Mammary epithelial cell (primary cell): ENCODE measurements at places on chromosomes 11 and 22. TPM values are rescaled to one million over a fixed set of nuclear protein-coding genes. Genes with fewer than 3 reads are reported as not detected.

DNA sequence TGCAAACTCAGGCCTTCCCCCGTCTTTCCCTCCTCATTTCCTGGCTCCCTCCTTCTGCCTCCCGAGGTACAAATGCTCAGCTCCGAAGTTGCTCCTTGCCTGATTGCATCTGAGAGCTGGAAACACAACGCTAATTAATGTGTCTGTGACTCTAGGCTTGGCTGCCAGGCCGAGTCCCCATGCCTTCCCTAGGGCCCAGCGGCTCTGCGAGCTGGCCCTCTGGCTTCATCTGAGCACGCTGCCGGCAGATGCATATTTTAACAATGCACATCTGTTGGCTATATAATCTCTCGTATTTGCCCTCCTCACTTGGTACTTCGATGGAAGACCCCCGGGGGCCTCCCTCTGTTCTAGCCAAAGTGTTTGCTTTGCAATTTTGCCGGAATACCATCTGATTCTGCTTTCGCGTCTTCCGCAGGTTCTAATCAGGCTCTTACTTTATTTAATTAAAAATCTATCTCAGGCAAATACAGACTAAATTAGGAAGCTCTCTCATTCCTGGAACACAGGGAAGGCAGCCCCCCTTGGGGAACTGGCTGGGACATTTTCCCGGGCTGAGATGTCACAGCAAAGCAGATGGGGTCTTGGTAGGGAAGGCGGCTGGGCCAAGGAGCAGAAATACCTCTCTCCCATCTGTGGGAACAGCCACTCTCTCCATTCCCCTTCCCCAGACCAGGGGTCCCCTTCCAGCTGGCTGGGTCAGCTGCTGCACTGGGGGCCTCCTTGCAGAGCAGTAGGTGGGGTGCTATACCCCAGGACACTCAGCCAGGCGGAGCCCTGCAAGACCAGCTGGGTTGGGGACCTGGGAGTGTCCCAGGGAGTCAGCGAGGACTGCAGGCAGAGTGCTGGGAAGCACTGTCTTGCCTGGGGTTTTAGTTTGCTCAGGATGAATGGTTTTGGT is 162.8 kb downstream of the ST3GAL4 start:
- no peak for DNase-seq

GRCh38 chr11:45436118-45436517 is 150.0 kb upstream of the SYT13 start:
- DNase-seq = no peak

DNA sequence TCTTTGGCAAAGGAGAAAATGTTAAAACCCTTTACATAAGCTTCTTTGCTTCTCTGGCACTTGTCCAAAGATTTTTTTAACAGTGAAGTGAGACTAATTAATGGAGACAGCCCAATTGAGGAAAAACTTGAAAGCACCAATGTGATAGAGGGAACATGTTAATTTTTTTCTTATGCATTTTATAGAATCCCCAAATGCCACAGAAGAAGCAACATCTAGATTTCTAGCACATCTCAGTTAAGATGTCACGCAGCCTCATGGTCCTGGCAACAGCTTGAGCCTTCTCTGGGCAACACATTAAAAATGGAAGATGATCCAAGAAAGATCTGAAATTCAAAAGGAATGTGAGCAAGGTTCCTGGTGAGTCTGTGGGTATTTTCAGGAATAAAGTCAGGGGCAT is 48.5 kb downstream of the PACSIN2 start:
- no peak for DNase-seq

GRCh38 chr11:61901397-61901796 is 10.1 kb upstream of the FADS3 start:
- no peak for DNase-seq

DNA sequence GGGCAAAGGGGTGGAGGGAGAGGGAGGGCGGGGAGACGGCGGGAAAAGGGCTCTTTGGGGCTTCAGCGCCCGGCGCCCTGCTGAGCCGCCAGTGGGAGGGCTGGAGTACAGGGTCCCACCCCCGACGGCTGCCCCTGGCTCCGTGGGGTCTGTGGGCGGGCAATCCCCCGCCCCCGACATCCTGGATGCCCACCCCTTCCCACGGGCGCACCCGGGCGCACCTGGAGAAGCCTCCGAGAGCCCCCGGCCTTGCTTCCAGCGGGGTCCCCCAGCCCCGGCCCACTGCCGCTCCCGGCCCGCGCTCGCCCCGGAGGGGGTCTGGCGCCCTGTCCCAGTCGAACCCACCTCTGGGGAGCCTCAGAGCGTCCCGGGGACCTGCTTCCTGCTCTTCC is 394 bp downstream of the CHRM4 start:
- no peak for DNase-seq

- no peak for DNase-seq
Measured at GRCh38 chr11:85751724-85752123, 59.2 kb downstream of the SYTL2 start.

- no peak for DNase-seq
Measured at GRCh38 chr22:49365910-49366309, 461.8 kb downstream of the BRD1 start.

- peak; percentile 63 for DNase-seq
Measured at GRCh38 chr11:131118247-131118646, 202.0 kb upstream of the SNX19 start.

GRCh38 chr22:39245130-39246039 is 603 bp upstream of the PDGFB start:
- DNase-seq = no peak

- peak; percentile 92 for DNase-seq
Measured at GRCh38 chr22:46171940-46172339, 21.6 kb downstream of the PPARA start.

DNA sequence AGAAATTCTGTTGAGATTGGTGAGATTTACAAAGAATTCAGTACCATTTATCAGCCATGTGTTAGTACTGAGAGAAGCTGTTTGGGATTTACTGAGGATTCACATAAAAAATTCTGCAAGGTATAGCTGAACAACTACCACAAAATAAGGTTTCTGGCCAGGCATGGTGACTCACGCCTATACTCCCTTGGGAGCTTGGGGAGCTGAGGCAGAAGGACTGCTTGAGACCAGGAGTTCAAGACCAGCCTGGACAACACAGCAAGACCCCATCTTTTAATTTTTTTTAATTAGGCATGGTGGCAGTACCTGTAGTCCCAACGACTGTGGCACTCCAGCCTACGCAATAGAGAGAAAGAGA is 86.7 kb downstream of the SIK3 start:
- DNase-seq = no peak

- DNase-seq = no peak
Measured at GRCh38 chr22:31612891-31613285, 49.1 kb downstream of the PISD start.

GRCh38 chr11:43833657-43834073 is 47.0 kb upstream of the ALKBH3 start:
- DNase-seq = peak; percentile 46

GRCh38 chr22:34283844-34284243 is 363.6 kb upstream of the LARGE1 start:
- no peak for DNase-seq

DNA sequence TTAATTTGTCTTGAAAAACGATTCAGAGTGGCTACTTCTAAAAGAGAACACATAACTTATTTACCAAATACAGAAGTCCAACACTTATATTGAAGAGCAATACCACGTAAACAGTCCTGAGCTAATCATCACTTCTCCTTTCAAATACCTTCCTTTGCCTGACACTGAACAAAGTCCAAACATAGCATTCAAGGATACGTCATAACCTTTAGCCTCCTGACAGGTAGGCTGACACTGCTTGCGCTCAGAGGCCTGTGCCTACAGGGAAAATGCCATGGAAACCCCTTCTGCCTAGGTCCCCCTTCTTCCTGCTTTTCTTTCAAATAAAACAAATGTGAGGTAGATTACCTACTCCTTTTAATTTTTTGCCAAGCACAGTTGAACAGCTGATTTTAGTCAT is 510.0 kb downstream of the INSC start:
- no peak for DNase-seq

- DNase-seq = no peak
Measured at GRCh38 chr22:42283278-42284201, 13.1 kb upstream of the TCF20 start.

- no peak for DNase-seq
Measured at GRCh38 chr11:114264381-114264780, 31.8 kb upstream of the NNMT start.

GRCh38 chr11:20029193-20029592 is 131.1 kb downstream of the DBX1 start:
- DNase-seq = no peak

DNA sequence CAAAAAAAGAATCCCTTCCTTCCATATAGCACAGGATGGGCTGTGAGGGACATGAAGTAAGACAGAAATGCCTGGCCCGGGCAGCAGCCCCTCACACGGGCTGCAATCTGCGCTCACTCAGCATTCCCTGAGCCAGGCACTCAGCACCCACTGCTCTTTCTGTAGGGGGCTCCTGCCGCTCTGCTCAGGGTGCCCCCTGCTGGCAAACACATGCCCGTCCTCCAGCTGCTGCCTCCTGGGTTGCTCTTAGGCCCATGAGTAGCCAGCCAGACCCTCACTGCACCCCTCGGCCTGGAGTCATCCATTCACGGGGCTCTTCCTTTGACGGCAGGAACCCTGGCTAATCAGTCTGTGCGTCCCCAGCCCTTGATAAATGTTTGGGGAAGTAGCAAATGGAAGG is 6.9 kb downstream of the MCAT start:
- DNase-seq = no peak

DNA sequence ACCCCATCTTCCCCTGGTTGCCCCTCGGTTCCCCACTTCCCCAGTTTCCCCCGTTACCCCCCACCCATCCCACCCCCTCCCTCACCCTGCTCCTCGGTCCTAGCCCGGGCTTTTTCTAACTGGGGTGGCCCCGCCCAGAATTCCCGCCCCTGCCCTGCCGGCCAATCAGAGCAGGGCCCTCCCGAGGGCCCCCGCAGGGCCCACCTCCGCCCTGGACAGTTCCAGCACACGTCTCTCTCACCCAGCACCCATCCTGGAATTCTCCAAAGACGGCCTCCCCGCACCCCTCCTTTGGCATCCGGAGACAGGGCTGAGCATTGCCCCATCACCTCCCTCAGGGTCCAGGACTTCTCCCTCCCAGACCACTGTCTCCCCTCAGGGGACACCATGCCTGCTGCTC is at the start of gene H19:
TSS of gene H19 (minus strand) at position 88 of the 400 bp plus-strand sequence.
- no peak for DNase-seq

DNA sequence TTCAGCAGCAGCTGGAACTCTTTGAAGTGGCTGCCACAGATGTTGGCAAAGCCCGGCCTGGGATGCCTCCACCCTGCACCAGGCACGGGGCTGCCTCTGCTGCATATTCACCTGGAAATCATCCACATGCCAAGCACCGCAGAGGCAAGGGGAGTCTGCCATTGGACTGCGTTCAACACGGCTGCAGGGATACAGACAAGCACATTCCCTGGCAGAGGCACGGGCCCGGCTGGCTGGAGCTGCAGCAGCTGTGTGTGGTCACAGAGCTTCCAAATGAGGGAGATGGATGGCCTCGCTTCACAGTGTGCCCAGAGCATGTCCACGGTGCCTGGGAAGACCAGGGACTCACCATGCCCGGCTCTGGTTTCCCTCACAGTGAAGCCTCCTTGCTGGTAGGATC is 1378.9 kb downstream of the TBC1D22A start:
- DNase-seq = no peak

DNA sequence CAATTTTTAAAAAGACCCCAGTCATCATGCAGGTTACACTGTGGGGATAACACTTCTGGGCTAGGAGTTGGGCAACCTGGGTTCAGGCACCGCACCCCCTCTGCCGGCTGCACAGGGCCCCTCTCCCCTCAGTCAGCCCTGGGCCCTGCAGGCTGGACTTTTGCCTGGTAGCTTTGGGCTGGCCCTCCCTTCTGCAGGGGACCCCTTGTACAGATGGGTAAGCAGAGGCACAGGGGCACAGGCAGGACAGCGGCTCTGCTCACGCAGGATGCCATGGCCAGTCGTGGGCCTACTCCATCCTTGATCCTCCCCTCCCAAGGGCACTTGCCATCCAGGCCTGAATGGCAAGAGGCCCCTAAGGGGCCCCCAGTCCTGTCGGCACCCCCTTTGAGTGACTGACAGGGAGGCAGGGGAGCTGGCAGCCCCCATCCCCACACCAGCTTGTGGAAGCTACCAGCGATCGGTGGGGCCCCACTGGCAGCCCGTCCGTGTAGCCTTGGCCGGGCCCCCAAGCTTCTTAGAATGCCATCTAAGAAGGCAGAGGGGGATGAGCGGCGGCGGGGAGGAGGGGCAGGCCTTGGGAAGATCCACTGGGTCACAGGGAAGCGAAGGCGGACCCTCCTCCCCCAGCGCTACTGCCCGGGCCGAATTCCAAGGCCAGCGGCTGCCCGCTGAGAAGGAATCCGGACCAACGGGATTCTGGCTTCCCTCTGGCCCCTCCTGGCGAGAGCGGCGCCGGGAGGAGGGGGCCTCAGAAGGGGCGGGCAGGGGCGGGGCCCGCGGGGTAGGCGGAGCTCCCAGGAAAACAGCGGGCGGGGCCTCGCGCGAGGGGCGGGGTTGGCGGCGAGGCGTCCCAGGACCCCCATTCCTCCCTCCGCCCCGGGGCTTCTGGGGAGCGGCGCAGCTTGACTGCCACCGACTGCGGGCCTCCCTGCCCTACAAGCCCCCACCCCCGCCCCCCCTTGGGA is 6.8 kb upstream of the CHKA start:
- DNase-seq = no peak

GRCh38 chr22:29370537-29370936 is 17.8 kb downstream of the AP1B1 start:
- DNase-seq = no peak

GRCh38 chr22:24422102-24422665 is 5.2 kb upstream of the ADORA2A start:
- no peak for DNase-seq

GRCh38 chr11:42972741-42973140 is 339.1 kb upstream of the API5 start:
- DNase-seq = no peak

- DNase-seq = peak; percentile 40
Measured at GRCh38 chr11:2156416-2157182, 4.4 kb downstream of the INS start.

GRCh38 chr22:33467620-33468095 is 409.5 kb upstream of the SYN3 start:
- DNase-seq = no peak

- no peak for DNase-seq
Measured at GRCh38 chr11:119891055-119891768, 162.2 kb upstream of the NECTIN1 start.

- DNase-seq = no peak
Measured at GRCh38 chr11:46383404-46383758, 1.9 kb downstream of the MDK start.

The OR6T1 gene
- polyA plus RNA-seq = 0.08 TPM

The MN1 gene
- polyA plus RNA-seq = 7.2 TPM

The OR51E2 gene
- polyA plus RNA-seq = not detected

The IGSF9B gene
- 1.1 TPM for polyA plus RNA-seq

The P2RY2 gene
- polyA plus RNA-seq = 27.6 TPM

The MAPK8IP2 gene
- 0.41 TPM for polyA plus RNA-seq

The VWCE gene
- 0.34 TPM for polyA plus RNA-seq

The MYOD1 gene
- polyA plus RNA-seq = not detected

The C11orf65 gene
- 0.20 TPM for polyA plus RNA-seq

The STIM1 gene
- polyA plus RNA-seq = 45.2 TPM

The VPREB1 gene
- not detected for polyA plus RNA-seq
